Foreskin keratinocyte (primary cell): ENCODE measurements at places on chromosomes 4 and X. TPM values are rescaled to one million over a fixed set of nuclear protein-coding genes. Genes with fewer than 3 reads are reported as not detected.
A peak's percentile ranks its signal among the peaks of the same experiment; 100 is the strongest.

DNA sequence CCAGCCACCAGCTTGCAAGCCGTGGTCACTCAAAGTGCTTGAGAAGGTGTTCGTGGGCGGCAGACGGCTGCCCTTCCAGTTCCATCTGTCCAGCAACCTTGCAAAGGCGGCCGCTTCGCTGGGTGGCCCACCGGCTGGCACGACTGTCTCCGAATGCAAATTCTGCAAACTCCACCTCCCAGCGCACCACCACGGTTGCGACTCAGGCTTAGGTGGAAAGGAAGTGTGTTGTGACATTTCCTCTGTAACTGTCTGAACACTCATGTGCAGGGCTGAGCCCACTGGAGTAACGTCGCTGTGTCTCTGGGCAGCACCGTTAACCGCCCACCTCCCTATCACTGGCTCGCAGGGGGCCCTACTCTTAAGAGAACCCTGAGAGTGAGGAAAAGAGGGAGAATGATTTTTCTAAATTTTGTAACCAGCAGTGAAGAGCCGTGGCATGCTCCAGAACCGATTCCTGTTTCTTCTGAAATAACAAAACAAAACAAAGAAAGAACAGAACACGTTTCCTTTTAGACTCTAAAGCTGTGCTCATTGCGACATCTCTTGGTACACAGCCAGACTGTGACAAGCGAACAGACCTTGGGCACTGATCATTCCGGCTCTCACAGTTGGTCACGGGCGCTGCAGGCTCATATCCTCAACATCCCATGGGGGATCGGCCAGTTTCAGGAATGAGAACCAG lies at the start of gene P2RY8:
TSS of gene P2RY8 (minus strand) at position 155 of the 685 bp plus-strand sequence. CDS start 70,627 bp downstream, outside the sequence.
- DNase-seq = no peak

GRCh38 chr4:27835851-27836250 lies 975.2 kb downstream of the STIM2 start:
- no peak for DNase-seq

DNA sequence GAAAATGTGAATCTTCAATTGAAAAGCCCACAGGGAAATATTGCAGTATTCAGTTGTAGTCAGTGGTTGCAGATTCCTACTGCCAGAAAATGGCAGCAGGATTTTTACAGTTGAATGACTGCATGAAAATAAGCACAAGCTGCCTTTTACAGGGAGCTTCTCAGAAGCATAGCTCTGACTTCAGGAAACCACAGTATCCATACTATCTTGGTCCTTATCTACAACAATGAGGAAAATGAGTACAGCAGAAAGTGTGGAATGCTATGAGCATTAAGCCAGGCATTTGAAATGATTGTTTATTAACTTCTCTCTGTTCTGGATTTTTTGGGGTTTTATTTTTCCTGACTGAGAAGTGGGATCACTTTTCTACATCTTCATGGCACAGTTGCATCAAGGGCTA lies 34.6 kb upstream of the PRRG1 start:
- peak; percentile 17 for DNase-seq

TRIML2 gene
- total RNA-seq = 18.7 and 53.0 TPM in 2 replicates

- no peak for DNase-seq
Measured at GRCh38 chr4:15339737-15340136, 88.1 kb upstream of the C1QTNF7 start.

DNA sequence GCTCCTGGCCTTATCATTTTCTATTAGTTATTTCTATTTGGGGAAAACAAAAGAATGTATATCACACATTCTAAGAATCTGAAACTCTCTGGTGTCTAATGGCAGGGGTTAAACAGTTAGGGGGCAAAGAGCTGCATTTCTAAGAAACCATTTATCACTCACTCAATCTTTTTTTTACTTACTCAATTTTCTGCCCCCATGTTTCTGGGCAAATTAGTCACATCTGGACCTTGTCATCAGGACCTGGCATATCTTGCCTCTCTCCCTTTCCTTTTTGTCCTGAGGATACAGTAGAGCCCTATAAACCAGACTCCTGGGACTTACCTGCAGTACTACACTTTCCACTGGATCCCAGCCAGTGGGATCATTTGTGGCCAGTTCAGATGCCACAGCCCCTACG lies 89.1 kb downstream of the ANXA3 start:
- no peak for DNase-seq

GRCh38 chr4:123737156-123737555 lies 340.6 kb downstream of the SPRY1 start:
- no peak for DNase-seq

GRCh38 chr4:146916479-146917076 lies 29.1 kb downstream of the TTC29 start:
- no peak for DNase-seq

GRCh38 chr4:113056318-113056717 lies 6.9 kb downstream of the ANK2 start:
- no peak for DNase-seq

DNA sequence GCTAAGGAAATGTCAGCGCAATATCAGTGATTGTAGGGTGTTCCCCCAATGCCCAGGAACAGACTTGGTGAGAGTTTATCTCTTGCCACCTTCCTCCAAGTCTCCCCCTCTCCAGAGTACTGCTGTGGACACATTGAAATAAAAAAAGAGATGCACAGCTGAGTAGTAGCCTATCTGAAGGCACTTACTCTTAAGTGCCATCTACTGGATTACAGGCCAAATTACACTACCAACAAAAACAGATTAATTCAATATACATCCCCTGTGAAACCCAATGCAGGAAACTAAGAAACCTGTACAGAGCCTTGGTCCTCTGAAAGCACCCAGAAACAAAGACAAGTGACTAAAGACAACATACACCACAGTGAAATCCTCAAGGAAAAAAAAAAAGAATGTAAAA lies 460.3 kb downstream of the ZIC3 start:
- no peak for DNase-seq

DNA sequence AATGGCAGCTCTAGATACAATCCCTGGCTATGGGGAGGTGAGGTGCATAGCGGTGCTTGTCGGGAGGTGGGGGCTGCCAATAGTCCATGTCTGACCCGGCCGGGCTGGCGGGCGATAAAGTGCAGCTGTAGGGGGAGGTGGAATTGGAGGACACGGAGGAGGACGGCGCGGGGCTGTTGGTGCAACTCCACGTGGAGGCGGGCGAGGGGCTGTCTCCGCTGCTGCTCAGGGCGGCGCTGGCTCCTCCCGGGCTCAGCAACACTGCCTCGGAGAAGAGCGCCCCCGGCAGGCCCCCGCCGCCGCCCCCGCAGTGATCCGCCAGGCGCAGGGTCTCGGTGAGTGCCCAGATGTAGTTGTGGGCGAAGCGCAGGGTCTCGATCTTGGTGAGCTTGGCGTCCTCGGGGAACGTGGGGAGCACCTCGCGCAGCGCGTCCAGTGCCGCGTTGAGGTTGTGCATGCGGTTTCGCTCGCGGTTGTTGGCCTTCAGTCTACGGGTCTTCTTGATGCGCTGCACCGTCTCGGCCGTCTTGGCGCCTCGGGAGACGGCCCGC lies 1.3 kb downstream of the NEUROG2 start:
- no peak for DNase-seq

GRCh38 chr4:147494301-147494700 lies 13.4 kb downstream of the EDNRA start:
- no peak for DNase-seq

MAGEA4 gene
- not detected in 2 replicates for total RNA-seq

DNA sequence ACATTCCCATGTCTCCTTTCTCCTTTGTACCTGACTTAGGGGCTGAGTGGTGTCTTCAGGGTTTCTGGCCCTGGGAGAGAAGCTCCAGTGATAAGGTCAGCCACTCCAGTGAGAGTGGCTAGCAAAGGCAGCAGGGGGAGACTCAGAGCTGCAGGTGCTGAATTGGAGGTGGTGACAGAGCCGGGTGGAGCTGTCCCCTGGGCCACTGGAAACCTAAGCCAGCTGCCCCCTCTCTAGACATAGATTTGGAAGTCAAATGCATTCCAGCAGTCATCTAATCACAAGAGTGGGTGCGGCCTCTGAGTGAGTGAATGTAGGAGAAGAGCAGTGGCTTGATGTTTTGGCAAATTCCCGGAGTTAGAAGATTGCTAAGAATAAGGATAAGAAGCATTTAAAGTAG lies 28.5 kb downstream of the TRIM2 start:
- DNase-seq = no peak
